SW 1271 (cell line): ENCODE measurements at places on chromosomes 2 and 18.
A peak's percentile ranks its signal among the peaks of the same experiment; 100 is the strongest.

DNA sequence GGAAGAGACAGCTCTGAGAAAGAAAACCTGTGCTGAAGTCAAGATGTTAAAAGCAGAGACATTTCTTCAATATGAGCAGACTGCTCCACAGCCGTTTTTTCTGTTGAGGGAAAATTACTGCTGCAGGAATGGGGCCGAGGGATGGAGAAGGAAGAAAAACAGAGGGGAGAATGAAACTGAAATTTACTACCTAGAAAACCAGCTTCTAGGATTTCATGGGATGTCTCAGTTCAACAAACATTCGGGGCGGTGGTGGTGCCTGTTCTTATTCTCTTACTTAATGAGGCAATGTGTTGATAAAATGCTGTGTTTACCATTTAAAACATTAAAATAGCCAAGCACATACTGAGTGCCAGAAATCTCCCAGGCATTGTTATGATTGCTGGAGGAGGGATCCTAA is 557.1 kb upstream of the MEX3C start:
- DNase-seq, result no peak

DNA sequence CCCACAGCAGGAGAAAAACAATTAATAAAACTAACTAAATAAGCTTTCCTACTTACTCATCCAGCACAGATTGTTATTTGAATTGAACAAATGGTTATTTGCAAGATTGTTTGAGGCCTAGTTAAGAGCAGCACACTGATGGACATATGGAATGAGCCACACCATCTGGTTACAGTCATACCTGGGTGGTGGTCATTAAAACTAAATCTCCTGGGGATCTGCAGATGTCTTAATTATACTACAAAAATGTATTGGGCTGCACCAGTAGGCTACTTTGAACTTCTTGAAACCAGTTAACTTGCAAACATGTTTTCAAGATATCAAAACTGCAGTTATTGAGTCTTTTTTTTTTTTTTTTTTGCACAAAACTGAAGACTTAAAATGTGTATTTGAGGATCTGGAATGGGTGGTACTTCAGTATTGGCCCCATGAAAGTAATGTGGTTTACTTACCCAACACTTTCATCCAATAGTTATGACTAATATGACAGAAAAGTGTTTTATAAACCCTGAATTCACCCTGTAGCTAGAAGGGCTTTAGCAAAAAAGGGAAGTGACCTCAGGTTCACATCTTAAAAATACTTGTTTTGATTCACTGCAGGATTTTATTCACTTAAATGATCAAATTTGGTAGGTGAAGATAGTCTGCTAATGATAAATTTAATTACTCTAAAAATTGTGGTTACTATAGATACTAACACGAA is 10.8 kb downstream of the AGFG1 start:
- DNase-seq, result no peak

DNA sequence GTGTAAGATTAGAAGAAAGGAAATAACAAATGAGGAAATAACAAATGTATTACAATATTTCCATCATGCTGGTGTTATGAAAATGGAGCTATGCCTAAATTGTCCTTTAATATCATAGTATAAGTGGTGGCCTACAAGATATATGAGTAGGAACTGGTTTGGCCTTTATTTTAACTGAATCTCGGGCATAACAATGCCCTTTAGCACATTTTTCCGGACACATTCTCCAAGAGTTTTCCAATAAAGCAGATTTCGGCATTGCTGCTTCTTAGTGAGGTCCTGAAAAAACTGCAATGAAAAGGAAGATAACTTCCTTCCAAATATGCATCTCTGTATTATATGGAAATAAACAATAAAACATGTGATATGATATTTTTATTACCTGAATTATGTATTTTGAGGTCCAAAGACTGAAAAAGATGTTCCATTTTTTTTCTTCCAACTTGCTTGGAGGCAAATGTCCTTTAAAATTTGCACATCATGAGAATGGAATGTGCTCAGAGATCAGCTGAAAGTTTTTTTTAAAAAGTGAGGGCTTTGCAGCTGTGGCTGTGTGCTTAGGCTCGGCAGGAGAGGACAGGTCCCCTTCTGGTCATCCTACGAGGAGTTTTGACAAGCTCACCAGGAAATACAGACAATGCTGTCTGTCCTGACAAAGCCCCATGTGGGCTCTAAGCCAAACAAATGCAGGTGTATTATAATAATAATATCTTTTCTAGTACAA is 132.3 kb upstream of the RND3 start:
- DNase-seq, result peak; percentile 22

GRCh38 chr2:158967114-158967730 is 1.2 kb upstream of the TANC1 start:
- no peak for DNase-seq

- DNase-seq, result no peak
These were observed 21.1 kb upstream of the TMEM163 start for GRCh38 chr2:134739879-134740301.

- DNase-seq, result no peak
These were observed 43.9 kb downstream of the MEIS1 start for GRCh38 chr2:66478731-66479316.

DNA sequence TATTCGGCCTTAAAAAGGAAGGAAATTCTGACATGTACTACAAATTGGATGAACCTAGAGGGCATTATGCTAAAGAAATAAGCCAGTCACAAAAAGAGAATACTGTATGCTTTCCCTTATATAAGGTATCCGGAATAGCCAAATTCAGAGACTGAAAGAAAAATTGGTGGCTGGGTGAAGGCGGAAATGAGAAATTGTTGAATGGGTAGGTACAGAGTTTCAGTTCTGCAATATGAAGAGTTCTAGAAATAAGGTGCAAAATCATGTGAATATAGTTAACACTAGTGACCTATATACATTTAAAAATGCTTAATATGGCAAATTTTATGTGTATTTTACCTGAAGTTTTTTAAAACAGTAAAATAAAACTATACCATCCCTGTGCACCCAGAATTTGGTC is 43.1 kb downstream of the RMP24 start:
- DNase-seq, result no peak

- DNase-seq, result no peak
These were observed 171.1 kb upstream of the RBMS1 start for GRCh38 chr2:160664603-160665140.

DNA sequence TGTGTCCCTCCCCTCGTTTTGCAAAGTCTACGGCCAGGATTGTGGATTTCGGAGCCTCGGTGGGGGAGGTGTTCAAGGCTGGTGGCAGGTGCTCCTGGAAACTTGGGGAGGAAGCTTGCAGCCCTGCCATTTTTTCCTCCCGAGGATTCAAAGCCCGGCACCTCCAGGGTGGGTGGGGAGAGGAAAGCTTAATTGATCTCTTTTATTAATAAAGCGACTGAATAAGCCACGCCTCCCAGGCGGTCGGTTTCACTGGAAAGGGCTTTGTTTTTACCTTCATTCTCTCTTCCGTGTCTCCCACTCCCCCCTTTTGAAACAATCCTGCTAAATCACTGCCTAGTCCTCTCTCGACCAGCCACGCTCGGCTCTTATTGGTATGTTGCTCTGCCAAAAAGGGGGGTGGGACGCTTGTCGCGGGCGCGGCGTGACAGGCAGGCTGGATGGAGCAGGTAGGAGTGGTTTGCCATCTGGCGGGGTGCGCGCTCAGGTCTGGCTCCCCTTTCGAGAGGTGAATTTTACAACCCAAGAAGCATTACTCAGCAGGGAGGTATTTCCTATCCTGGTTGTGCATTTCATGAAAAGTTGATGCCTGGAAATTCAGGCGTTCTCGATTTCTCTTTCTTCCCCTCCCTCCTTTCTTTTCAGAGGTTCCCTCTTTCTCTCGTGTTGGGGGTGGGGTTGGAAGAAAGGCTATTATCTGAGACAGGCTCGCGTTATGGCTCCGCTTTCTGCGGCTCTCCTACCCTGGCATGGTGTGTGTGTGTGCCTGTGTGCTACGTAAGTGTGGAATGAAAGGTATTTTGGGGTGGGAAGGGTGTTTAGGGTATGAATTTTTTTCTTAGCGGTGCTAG is 1.4 kb downstream of the NEDD4L start:
- DNase-seq, result no peak

- no peak for DNase-seq
These were observed 1.3 kb downstream of the TMEM150A start for GRCh38 chr2:85600951-85601770.

GRCh38 chr2:158973116-158973956 is 4.9 kb downstream of the TANC1 start:
- no peak for DNase-seq

DNA sequence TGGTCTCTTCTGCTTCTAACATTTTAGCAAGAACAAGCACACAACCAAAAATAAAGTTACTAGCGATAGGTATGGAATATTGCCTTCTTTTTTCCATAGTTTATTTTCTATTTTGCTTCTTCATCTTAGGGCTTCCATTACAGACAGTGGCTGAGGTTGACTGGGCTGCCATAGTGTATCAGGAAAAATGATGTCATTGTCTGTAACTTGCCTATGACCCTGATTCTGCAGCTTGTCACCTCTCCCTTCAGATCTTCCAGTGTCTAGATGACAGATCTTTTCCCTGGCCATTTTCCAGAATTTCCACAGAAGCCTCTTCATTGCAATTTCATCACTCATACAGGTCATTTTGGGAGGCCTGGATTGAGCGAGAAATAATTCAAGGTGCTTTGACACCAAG is 308.5 kb downstream of the EPHA4 start:
- no peak for DNase-seq

DNA sequence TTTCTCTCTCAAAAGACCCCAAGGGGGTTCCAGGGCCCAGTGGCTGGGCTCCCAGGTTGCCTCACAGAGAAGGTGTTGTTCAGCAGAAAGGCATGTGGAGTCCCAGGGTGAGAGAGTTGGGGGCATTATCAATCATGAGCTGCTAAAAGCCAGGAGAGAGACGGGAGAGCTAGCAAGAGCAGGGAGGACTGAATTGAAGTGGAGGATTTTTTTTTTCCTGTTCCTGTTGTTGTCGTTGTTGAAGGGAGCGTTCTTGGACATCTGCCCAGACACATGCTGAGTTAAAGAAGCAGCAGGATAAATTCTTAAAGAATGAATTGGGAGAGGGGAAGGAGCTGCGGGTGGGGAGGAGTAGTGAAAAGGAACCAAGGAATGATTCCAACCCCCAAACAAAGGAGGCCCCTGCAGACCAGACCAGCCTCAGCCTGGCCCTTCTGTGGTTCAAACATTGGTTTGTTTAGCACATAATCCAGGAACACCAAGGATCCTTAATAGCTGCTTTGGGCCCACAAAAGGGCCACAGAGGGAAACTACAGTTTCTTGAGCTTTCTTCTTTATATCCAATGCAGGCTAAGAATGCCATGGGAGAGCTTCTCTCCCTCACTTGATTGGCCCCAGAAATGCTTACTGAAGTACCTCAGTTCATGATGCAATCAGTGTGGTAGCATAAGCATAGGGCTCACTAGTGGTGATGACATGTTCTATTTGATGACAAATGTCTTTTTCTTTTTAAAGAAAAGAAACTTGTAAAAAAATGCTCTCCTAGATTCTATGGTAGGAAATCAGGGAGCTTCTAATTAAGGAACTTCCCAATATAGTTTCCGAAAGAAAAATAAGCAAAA is 146.0 kb downstream of the SETBP1 start:
- DNase-seq, result no peak

DNA sequence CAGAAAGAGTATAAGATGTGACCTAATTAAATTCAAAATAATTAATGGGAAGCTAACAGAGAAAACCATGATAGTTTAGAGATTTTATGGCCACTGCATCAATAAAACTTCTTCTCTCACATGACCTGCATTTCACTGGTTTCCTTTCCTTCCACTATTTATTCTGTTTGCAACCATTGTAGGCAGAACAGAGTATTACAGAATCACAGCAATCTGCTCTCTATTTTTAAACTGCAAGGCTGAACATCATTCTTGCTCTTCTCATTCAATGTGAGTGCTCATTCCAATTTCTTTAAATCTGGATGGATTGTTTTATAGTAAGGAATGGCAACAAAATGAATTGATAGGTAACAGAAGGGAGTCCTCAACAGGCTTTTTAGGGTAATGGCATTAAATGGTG is 715.5 kb upstream of the RAB6C start:
- no peak for DNase-seq
